ENCODE measurements at places on chromosomes 6 and 20. TPM values are rescaled to one million over a fixed set of nuclear protein-coding genes. Genes with fewer than 3 reads are reported as not detected.
A peak's percentile ranks its signal among the peaks of the same experiment; 100 is the strongest.

DNA sequence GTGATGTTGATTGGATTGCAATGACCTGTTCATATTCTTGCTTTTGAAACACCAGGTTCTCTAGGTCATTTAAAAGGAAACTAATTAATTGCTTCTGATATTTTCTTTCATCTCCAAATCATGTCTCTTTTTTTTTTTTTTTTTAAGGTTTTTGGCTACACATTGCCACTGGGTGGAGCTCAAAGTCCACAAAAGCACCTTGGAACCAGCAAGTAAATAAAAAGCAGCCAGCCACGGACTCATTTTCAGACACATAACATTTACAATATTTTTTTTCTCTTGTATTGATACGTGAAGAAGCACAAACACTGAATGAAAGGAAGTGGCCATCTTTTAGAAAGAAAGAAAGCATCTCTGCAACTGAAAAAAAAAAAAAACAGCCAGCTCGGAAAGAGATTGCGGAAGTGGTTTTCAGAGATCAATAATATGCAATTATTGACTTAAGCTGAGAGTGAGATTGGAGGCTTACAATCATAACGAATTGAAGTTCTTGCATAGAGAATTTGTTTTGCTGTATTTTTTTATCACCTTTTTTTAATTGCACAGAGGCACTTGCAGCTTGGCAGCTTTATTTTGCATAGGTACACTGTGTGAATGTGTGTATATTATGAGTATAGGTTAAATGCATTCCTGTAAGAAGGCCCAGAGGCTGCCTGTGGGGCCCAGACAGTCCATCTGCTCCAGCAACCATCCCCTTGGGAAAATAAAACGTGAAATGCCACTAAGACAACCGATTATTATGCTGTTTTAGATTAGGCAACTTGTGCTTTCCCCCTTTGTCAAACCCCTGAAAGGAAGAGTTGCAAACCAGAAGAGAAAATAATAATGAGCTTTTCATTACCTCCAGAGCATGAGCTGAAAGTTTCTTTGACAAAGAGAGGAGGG is 28.2 kb downstream of the CGA start:
- DNase-seq, result peak; percentile 24

VSTM2L gene
- total RNA-seq, result 9.6 TPM

- DNase-seq, result no peak
These were observed 52.4 kb downstream of the DNAH8 start for GRCh38 chr6:38767560-38767959.

GRCh38 chr6:12538881-12539357 is 177.6 kb upstream of the PHACTR1 start:
- DNase-seq, result peak; percentile 39

DNA sequence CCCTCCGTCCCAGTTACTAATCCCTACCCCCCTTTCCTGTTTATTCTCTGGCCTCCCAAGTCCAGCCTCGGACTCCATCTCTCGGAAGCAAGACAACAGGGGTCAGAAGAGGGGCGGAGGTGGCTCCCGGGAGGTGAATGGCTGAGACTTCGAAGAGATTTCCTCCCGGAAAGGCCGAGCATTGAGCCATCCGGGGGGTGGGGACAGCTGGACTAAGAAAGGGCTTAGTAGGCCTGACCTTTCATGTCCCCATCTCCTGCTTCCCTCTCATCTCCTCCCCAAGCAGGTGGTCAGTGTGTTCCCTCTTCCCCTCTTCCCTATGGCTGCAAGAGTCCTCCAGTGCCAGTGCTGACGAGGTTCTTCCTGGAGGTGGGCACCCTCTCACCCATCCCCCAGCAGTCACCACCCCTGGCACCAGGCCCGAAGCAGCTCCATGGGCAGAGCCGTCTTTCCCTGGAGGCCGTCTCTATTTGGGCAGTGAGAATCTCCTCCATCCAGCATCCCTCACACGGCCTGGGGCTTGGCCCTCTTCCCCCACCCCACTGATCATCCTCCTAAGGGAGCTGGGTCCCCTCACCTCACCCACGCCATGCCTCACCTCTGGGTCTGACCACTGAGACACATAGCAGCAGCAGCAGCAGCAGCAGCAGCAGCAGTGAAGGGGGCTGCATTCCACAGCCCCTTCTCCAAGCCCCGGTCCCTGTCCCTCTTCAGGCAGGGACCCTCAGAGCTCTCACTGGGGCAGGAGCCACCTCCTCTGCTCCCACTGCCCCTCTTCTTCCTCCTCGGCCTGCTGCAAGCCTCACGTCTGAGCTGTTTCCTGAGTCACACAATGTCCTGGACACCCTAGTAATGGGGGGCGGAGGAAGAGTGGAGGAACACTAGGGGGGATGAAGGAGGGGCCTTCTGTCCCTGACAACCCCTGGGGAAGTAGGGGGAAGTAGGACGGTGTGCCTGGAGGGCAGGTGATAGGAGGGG is at the start of gene NOTCH4:
Gene NOTCH4 (minus strand): TSS at position 810 of the 978 bp plus-strand sequence. CDS start 139 bp downstream, at position 671.
- peak; percentile 50 for DNase-seq
